Activated effector memory CD4-positive, alpha-beta T cell treated with Interleukin-2 at 50 U/mL for 16 hours (primary cell): ENCODE measurements at places on chromosomes 4 and X.

- DNase-seq = no peak
Measured at GRCh38 chrX:39954851-39955250, 142.9 kb downstream of the BCOR start.

GRCh38 chr4:160611181-160611580 lies 1508.3 kb downstream of the RAPGEF2 start:
- DNase-seq = no peak

- no peak for DNase-seq
Measured at GRCh38 chrX:35890699-35891098, 28.8 kb upstream of the CFAP47 start.

- DNase-seq = no peak
Measured at GRCh38 chr4:48212165-48212564, 57.5 kb downstream of the TEC start.

- no peak for DNase-seq
Measured at GRCh38 chrX:15349046-15349445, 13.7 kb upstream of the PIGA start.

- DNase-seq = no peak
Measured at GRCh38 chrX:78822157-78822690, 74.7 kb downstream of the LPAR4 start.

GRCh38 chr4:84482564-84483563 lies 16.2 kb downstream of the NKX6-1 start:
- DNase-seq = no peak

DNA sequence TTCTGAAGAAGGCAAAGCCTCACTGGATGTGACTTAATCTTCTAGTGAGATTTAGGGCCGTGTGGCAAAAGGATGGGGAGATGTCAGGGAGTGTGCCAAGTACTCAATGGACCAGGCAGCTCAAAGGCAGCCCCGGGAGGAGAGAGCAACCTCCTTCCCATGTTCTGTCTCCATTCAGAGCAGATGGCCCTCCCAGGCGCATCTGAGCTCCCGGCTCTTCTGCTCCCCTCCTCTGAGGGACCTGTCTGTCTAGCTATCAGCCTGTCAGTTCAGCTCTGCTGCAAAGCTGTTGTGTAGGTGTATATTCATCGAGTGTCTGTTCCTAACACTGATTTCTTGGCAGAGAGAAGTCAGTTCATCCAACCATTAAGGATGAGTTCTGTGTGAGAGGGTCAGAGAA lies 10.9 kb upstream of the PORCN start:
- no peak for DNase-seq

GRCh38 chrX:71626576-71626975 lies 8.3 kb upstream of the CXCR3 start:
- DNase-seq = no peak

GRCh38 chr4:30952526-30953219 lies 232.5 kb downstream of the PCDH7 start:
- DNase-seq = no peak

- DNase-seq = no peak
Measured at GRCh38 chr4:76790377-76790776, 107.6 kb downstream of the SOWAHB start.

DNA sequence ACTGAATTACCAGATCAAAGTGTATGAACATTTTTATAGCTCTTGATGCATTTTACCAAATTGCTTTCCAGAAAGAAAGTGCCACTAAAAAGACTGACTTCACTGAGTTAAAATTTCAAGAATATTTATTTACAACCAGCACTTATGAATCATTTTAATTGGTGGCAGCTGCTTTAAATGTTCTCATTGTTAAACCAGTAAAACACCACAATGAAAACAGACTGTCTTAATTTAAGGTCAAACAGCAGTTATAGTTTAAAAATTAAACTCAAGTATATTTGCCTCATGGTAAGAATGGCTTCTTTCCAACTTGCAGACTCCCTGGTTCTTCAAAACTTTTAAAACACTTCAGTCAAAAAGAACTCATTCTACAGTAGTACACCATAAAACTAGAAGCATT lies 36.9 kb downstream of the AMMECR1 start:
- DNase-seq = no peak

GRCh38 chr4:20625426-20625825 lies 74.8 kb upstream of the PACRGL start:
- no peak for DNase-seq

DNA sequence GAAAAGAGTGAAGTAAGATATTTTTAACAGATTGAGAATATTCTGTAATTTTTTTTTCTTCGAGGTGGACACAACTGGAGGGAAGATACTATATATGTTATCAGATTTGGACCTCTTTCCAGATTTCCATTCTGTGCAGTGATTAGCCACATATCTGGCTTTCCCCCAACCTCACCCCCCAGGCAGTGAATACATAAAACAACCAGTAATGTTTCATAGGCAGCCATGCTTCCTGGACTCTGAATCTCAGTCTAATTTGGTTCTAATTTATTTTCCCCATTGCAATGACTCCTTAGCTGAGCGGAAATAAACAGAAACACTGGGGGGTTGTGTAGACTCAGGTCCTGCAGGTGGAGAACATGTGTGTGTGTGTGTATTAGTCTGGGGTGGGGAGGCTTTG lies 226.5 kb downstream of the FBXW7 start:
- no peak for DNase-seq

DNA sequence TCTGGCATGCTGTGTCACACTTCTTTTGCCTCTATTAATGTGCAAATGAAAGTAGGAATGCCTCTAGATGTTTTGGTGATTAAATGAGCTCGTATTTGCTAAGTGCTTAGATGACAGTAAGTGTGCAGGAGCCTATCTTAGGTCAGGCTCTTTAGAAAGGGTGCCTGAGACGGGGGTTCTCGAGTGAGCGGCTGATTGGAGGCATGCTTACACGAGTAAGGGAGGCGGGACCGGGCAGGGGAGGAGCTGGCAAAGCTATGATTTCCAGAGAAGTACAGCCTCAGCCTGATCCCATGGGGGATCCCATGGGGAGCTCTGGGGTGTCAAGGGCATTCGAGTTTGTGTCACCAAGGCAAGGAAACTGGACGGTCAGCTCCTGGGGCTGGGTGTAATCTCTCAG lies 44.8 kb downstream of the CLDN34 start:
- no peak for DNase-seq

DNA sequence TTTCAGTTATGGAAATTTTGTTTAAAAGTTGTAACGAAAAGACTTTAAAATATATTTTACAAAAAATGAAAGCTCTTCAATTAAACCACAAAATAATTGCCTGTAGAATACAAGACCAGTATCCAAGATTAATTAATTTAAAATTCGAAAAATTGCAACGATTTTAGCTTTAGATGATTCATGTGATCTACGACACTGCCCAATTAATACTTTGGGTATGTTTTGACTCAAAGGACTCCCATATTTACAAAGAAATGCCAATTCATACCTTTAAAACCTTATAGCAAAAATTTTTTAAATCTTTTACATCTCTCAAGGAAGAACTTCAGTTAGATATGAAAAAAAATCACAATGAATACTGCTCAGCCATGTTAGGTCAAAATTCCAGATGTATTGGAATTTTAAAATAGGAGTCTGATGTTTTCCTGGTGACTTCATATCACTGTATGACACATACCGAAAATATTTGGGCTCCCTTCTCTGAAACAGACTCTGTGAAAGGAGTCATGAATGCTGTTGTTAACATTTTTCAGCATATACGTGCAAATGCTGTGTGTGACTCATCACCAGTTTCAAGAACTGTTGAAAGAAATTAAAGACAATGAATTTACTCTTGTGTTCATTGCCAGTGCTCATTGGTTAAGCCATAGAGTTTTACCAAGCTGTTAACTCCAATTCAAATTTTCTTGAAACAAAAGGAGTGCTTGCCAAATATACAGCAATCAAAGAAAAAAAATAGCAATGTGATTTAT lies 13.8 kb upstream of the SMS start:
- no peak for DNase-seq

GRCh38 chrX:31545191-31545590 lies 473.4 kb upstream of the FTHL17 start:
- DNase-seq = no peak

DNA sequence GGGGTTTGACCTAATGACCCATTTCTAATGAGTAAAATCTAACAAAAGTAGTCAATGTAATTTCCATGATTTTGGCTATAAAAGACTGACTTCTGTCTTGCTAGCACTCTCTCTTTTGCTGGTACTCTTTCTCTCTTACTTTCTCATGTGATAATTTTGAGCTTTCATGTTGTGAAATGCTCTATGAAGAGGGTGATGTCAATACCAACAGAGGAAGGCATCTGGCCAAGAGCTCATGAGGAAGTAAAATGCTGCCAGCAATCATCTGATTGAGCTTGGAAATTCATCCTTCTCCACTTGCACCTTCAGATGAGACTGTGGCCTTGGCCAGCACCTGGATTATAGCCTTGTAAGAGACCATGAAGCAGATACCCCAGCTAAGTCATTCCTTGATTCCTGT lies 347.7 kb downstream of the HS3ST1 start:
- no peak for DNase-seq

- DNase-seq = no peak
Measured at GRCh38 chr4:139540161-139540560, 15.9 kb downstream of the SETD7 start.

DNA sequence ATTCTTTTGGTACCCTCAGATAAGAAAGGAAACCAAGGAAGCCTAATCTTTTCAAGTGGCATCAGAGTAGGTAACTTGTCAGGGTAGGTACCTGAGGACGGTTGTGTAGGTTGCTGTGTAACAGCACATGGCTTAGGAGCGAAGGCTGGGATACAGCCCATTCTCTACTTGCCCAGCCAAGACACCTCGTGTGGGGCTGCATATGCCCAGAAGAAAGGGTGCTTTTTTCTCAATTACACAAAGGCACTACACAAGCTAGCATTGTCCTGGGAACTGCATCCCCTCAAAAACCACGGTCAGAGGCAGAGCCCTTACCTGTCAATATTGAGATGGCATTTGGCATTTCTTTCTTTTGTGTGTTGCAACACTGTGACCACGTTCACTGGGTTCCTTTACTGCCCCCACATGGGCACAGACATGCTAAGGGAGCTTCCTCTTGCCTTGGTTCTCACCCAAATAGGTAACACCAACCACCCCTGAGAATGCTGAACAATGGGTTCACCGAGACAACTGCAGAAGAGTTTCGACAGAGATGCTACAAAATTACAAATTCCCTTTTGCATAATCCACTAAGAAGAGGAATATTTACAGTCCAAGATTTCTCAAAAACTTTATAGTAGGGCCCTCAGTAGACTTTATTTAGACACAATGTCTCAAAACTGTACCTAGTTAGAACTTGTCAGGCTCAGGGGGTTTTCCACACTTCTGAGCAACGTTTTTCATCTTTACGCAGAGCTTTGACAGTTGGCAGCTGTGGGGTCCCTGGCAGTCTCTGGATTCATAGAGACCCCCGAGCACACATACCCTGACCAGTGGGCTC lies 35.8 kb upstream of the TNIP3 start:
- peak; percentile 15 for DNase-seq

- DNase-seq = no peak
Measured at GRCh38 chrX:38500866-38501265, 60.5 kb upstream of the TSPAN7 start.

DNA sequence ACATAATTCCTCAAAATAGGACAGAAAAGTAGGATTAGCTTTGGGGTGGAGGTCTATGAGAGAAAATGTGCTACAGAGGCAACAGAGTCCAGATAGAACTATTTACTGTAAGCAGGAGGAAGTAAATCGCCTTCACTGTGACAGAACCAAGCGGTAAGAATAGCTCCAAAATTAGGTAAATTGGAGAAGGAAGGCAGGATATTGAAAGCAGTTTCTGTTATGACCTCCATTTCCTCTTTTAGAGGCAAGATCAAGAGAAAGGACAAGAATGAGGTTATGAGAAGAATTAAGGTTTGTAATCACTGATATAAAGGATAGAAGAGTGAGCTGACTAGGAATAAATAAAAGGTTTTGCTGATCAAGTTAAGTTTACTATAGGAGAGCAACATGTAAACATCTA lies 44.1 kb upstream of the NEUROG2 start:
- DNase-seq = no peak

GRCh38 chr4:80921441-80921840 lies 109.1 kb upstream of the BMP3 start:
- no peak for DNase-seq

DNA sequence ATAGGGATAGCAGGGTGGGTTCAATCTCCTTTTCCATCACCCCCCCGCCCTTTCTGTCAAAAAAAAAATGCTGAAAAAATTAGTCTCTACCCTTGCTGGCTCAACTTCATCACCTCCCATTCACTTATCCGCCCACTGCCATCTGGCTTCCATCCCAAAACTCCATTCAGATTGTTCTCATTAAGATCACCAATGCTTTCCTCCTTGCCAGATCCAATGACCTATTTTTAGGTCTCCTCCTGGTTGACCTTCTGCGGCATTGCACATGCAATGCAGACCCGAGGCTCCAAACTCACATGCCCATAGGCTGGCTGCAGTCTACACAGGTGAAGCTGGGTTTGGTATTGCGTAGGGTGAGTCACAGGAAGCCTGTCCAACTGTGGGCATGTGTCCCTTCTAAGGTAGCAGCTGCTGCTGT lies 21.1 kb upstream of the STIM2 start:
- DNase-seq = no peak

DNA sequence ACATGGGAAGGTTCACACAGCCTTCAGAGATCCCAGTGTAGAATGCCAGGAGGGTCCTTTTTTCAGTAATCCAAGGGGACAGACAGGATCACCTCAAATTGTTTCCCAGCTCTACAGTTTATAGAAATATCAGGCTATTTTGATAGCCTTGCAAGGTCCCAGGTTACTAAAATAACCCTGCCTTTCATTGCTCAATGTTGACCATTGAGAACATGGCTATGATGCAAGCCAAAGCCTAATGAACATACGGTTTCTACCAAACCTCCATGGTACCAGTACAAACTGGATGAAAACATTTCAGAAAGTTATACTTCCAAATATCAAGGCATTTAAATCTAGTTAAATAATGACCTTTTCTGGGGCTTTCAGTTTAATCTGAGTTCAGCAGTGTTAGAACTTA lies 151.5 kb downstream of the PLS3 start:
- DNase-seq = no peak

GRCh38 chr4:55157559-55158277 lies 32.3 kb upstream of the KDR start:
- DNase-seq = no peak

DNA sequence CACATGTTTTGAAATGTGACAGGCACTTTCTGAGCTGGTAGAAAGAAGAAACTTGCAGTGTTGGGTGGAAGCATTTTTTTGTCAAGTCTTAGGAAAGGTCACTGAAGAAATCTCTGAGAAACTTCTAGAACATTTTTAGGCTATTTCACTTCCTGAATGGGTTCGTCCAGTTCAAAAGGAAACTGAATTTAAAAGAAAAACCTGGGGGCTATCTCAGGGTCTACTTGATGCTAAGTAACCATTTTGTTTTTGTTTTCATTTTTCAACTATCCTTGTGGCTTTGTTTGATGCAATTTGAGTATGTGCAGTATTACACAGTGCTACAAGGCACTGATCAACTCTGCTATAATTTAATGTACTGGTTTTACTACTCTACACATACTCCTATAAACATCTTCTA lies 34.0 kb upstream of the AMOT start:
- no peak for DNase-seq

DNA sequence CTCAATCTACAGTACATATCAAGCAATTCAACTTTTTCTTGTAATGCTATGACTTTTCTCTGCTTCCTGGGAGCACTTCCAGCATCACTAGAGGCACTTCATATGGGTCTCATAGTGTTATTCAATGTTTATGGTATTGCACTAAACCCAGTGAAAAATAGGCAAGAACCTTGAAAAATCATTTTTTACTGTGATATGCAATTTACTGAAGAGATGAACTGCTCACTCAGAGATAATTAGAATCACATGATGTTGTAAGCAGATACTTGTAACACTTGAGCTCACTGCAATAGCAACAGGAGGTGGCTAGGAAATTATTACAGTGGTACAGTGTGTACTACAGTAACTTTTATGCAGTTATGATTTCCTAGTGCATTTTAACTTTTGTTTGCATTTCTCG lies 93.3 kb downstream of the RASGEF1B start:
- no peak for DNase-seq
